ENCODE measurements at places on chromosomes 6 and 20.

DNA sequence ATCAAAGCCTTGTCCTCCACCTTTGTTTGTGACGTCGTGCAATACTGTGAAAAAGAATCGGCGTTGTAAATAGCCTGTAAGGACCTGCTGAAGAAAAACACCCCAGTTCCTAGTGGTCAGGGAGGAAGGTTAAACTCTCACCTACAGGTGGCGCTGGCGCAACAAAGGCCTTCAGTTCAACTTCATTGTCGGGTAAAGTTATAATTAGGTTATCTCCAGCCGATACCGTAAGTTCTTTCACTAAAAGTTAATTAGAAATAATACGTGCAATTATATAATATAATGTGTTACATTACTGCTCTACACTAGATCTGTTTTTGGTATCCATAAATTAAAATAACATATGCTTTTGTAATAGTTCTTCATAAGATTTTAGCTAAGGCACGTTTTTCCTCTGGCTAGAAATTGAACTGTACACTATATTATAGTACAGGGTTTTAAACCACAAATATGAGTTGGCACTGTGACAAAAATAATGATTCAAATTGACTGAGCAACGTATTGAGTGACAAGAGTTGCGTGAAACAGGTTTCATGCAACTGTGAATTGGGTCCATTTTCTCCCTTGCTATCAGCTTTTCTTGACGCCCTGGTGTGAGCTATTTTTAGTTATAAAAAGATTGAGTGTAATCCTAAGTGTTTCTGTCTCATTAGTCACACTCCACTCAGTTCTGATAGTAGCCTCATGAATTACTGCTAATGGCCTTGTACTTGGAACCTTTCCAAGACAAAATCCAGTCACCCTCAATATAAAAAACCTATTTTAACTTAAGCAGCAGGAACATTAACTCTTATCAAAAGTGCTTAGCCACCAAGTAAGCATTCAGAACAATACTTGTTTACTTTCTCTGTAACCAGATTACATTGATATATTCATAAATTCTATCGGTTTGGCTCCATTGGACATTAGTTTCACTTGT lies 62.3 kb downstream of the KIAA0319 start:
- DNase-seq = no peak

DNA sequence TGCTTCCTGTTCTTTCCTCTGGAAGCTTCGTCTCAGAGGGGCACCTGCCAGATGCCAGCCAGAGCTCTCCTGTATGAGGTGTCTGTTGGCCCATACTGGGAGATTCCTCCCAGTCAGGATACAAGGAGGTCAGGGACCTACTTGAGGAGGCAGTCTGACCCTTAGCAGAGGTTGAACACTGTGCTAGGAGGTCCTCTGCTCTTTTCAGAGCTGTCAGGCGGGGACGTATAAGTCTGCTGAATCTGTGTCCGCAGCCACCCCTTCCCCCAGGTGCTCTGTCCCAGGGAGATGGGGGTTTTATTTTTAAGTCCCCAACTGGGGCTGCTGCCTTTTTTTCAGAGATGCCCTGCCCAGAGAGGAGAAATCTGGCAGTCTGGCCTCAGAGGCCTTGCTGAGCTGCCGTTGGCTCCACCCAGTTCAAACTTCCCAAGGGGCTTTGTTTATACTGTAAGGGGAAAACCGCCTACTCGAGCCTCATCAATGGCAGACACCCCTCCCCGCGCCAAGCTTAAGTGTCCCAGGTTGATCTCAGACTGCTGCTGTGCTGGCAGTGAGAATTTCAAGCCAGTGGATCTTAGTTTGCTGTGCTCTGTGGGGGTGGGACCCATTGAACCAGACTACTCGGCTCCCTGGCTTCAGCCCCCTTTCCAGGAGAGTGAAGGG lies 326.7 kb downstream of the BCKDHB start:
- no peak for DNase-seq

DNA sequence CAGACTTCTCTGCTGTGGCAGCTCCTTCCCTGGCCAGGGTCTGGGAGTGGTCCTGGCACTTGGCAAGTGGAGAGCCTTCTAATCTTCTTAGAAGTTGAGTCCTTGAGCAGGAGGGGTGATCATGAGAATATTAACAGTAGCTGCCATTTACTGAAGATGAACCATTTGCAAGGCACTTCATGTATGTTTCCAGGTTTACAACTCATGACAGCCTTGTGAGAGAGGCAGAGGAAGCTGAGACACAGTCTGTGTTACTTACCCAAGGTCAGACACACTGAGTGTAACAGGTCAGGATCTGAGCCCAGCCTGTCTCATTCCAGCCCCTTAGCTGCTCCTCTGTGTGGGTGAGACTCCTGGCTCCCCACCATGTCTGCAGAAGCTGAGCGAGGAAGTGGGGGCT lies 45.5 kb upstream of the SRF start:
- no peak for DNase-seq

DNA sequence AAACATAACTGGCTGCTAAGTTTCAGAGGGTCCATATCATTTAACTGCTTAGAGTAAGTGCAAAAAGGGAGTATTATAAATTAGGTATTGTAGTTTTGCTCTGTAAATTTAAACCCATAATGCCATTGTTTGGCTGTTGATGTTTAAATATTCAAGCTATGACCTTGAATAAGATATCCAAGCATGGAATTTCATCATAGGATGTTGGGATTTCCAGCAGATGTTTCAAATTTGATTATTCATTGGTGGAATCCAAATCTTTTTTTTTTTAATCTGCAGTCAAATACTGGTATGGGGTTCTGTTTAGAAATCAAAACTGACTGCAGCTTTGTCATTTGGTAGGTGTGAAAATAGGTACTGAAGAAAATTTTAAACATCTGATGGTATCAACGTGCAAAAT lies 161.0 kb downstream of the KHDC1L start:
- no peak for DNase-seq

GRCh38 chr20:1674361-1674760 lies 16.8 kb upstream of the SIRPG start:
- DNase-seq = no peak

DNA sequence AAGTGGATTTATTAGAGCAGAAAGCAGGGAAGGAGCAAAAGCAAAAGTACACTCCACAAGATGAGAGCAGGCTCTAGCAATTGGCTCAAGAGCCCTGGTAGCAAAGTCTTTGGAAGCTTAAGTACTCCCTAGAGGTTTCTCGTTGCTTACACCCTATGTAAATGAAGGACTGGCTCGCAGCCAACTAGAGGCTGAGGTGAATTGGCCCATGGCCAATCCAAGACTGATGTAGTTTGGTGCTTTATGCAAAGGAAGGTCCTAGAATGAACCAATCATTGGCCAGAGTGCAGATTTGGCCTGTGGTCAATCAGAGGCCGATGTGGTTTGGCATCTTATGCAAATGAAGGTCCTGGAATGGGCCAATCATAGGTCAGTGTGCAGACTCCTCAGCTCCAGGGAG lies 191.3 kb upstream of the ARID1B start:
- DNase-seq = no peak

GRCh38 chr20:7959484-7959883 lies 19.2 kb upstream of the HAO1 start:
- DNase-seq = no peak

- no peak for DNase-seq
Observed at GRCh38 chr6:26022132-26022472, 59.5 kb downstream of the TRIM38 start.

GRCh38 chr6:120853489-120853888 lies 480.8 kb downstream of the TBC1D32 start:
- DNase-seq = no peak

DNA sequence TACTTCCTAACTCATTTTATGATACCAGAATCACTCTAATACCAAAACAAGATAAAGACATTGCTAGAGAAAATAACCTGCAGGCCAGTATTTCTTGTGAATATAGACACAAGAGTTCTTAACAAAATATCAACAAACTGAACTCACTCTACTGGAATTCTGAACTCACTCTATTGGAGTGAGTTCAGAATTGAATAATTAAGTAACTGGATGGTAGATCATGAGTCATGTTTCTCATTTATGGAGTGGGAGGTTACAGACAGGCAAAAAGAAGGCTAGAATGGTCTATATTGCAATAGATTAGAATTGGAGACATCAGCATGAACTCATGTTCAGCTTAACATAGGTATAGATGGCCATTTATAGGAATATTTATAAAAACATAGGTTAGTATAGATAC lies 26.6 kb upstream of the C6orf58 start:
- no peak for DNase-seq

DNA sequence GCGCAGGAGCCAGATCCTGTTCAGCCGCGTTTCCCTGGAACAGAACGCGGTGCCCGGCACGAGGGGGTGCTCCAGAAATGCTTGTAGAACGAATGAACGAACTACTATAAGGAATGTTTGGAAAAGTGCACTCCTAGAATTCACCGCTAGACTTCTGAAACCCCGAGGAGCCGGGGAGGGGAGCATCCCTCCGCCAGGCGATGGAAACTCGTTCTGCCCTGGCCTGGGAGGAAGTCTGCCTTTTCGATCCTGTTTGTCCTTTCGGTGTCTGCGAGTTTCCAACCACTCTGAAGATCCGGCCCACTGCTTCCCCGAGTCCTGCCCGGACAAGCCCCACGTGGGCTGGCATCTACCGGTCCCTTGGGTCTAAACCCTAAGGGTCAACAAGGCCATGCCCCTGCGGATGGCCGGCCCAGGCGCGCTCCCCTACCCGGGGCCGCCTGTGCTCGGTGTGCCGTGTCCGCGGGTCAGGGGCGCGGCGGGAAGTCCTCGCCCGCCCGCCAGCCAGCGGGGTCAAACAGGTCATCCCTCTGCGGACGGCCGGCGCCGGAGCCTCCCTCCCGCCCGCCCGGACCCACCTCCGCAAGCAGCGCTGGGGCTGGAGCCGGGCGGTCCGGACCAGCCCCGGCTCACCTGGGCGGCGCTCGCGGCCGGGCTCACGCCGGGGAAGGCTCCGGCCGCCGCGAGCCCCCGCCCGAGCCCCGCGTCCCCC lies 526 bp downstream of the SULF2 start:
- DNase-seq = no peak

DNA sequence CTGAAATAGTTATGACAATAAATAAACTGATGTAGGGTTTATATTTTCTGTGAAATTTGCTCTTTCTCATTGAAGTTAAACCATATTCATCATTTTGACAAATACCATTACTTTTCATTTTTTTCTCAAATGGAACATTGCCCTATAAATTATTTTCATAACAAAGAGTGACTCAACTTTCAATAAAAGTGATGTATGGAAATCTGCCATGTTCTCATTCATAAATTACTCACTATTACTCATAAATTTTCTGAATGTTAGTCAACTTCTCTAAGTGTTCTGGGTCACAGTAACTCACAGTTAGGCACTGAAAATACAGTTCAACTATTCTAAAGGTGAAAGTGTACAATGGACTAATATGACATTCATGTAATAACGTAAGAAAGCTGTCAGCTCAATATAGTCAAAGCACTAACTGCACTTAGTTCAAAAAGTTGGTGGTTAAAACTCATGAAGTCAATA lies 19.0 kb upstream of the STX11 start:
- DNase-seq = no peak

DNA sequence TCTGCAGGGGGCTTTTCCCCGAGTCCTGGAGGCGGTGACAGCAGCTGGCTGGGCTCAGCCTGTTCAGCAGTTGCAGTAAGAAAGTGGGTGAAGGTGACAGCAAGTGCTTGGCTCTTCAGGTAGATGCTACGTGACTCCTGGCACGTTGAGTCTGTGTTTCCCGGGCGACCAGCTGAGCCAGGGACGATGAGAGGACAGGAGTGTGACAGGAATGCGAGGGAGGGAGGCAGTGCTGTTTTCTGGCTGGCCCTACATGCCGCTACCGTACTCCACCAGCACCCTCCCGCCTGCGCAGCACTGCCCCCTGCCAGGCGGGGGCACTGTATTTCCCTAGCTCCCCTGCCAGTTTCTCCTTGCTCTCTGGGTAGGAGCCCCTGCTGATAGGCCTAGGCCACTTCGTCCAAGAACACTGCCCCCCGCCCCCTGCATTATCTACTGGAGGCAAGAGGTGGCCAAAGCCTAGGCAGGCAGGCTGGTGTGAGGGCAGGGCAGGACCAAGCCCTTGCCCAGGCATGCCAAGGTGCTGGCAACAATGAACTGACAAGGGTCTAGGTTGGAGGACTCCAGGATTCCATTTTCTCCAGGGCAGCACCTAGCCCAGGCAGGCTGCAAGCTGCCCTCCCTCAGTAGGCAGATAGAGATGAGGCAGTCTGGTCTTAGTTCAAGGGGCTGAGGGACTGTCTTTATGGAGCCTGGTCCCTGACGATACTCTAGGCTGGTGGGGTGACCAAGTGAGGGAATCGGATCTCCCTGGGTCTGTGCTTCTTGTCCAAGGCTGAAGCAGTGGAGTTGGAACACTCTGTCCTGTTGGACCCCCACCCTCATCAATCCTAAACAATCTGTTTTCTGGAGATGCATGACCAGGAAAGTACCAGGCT lies 19.2 kb downstream of the MRPS18A start:
- DNase-seq = no peak

- DNase-seq = no peak
Observed at GRCh38 chr20:1507276-1507675, 16.1 kb upstream of the SIRPB2 start.

DNA sequence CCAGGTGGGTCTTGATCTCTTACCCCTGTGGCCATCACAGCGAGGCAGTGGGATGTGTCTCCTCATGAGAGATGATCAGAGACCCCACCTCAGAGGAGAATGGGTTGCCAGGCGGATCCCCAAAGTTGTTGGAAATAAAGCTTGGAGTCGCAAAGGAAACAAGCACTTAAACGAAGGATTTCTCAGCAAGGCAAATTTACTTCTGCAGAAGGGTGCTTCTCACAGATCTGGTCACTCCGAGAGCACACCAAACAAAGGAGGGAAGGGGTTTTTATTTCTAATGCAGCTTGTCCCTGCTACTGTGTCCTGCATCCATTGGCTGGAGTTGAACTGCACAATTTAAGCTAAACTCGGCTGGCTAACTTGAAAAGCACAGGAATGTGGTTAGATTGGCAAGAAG lies 466.6 kb upstream of the EYS start:
- DNase-seq = no peak

DNA sequence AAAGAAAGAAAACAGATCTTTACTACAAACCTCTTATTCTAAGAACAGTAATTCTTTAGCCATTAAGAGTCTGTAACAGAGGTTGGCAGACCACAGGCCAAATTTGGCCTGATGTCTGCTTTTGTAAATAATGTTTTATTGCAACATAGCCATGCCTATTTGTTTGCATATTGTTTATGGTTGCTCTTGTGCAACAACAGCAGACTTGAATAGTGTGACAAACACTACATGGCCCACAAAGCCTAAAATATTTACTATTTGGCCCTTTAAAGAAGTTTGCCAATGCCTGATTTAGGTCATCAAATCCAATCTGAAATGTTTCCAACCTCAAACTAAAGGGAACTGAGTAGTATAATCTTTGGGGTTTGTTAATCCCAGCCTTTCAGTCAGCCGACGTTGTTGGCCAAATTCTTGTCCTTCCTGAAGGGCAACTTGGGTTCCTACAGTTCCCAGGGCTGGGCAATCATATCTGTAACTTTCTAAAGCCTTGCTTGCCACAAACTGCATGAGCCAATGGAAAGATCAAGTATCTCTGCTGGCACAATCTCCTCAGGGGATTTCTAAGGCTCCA lies 33.9 kb upstream of the TBC1D20 start:
- no peak for DNase-seq

GRCh38 chr20:58577871-58578598 lies 62.8 kb upstream of the APCDD1L start:
- no peak for DNase-seq

Data from suprapubic skin (tissue), 4 donors.